Omental fat pad (tissue), 4 donors: ENCODE measurements at places on chromosomes 5 and 9.

DNA sequence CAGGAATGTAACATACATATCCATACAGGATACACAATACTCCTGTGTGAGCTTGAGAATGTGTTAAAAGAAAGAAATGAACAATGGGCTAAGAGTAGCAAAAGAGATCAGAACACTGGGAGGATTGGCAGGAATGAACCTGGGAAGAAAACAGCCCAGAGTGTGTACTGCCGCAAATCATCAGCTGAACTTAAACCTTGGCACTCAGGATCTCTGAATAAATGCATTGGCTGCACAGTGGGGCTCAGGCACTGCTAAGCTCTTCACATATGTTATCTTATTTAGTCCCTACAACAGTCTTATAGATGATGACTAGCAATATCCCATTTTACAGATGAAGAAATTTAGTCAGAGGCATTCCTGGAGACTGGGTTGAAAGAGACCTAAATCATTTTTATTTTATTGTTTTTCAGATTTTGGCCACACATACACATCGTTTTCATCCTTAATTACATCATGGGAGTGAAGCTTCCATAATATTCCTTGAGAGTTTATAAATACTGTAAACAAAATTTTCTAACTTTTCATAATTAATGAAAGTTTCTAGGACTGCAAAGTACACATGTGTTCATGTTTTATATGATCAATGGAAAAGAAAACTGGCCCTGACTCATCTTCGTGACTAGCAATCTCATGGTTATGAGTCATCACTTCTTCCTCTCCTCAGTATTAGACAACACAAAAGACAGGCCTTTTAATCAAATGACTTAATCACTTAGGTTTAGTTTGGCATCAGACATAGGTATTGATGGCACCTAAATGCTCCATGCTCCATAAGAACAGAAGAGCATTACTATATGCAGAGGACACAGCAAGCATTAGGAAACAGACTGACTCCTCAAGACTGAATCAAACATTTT lies 59.2 kb downstream of the CDH18 start:
- no peak for DNase-seq

GRCh38 chr5:159750226-159750625 lies 166.1 kb upstream of the ADRA1B start:
- no peak for DNase-seq

DNA sequence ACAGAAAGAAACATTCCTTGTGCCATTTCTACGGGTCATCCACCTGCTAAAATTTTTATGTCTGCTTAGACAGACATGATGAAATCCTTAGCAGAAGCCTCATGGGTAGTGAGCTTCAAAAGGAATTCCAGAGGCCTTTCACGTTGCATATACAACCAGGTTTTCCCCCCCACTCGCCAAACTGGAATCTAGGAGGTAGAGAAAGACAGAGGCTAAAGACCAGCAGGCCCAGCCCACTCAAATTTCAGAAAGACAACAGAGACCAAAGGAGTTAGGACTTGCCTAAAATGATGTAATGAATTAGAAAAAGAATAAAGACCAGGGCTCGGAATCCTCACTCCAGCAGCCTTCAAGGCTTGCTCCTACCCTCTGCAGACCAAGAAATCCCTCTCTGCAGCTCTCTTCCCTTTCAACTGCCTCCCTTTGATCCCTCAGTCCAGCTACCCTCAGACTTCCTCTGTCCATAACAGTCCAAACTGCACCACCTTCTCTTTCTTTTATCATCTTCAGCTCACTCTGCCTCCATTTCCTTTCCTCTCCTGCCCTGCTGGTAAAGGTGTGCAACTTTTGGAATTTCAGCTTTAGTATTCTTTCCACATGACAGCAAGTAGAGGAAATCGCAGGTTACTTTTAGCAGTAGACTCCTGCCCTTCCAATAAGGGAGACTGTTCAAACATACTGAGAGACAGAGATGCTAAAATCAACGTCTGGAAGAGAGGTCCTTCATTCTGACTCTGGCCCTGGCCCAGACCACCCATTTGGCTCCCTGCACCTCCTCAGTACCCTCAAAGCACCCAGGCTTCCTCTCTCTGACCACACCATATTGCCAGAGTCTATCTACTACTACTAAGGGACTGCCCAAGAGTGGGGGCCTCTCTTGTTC lies 8.9 kb downstream of the B4GALT1 start:
- no peak for DNase-seq

GRCh38 chr5:161094411-161094810 lies 242.4 kb upstream of the ATP10B start:
- DNase-seq, result no peak

GRCh38 chr9:133487331-133487725 lies 8.4 kb upstream of the SLC2A6 start:
- no peak for DNase-seq

- no peak for DNase-seq
Observed at GRCh38 chr5:95644351-95645042, 2.1 kb upstream of the RFESD start.

GRCh38 chr5:131384616-131385214 lies 120.9 kb downstream of the CDC42SE2 start:
- DNase-seq, result no peak

GRCh38 chr5:78004559-78004958 lies 228.4 kb upstream of the TBCA start:
- DNase-seq, result no peak

DNA sequence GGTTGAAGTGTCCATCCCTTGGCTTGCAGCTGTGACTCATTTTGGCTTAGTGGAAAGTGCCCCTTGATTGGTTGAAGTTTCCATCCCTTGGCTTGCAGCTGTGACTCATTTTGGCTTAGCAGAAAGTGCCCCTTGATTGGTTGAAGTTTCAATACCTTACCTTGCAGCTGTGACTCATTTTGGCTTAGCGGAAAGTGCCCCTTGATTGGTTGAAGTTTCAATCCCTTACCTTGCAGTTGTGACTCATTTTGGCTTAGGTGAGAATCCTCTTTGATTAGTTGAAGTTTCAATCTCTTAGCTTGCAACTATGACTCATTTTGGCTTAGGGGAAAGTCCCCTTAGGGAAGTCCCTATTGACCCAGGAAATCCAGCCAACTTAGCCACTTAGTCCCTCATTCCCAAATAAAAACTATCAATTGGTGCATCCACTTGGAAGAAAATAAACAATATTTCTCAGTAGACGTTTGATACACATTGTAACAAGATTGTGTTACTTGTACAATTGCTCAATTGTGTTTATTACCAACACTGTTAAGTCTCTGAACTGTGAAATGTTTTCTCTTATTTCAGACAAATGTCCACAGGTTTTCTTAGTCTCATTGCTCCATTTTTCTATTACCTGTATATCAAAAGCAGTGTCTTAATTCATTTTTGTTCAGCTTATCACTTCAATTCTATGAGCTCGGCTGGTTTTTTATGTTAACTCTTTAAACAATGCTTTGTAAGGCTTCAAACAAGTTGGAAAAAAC lies 2308.8 kb upstream of the ACO1 start:
- DNase-seq, result no peak

DNA sequence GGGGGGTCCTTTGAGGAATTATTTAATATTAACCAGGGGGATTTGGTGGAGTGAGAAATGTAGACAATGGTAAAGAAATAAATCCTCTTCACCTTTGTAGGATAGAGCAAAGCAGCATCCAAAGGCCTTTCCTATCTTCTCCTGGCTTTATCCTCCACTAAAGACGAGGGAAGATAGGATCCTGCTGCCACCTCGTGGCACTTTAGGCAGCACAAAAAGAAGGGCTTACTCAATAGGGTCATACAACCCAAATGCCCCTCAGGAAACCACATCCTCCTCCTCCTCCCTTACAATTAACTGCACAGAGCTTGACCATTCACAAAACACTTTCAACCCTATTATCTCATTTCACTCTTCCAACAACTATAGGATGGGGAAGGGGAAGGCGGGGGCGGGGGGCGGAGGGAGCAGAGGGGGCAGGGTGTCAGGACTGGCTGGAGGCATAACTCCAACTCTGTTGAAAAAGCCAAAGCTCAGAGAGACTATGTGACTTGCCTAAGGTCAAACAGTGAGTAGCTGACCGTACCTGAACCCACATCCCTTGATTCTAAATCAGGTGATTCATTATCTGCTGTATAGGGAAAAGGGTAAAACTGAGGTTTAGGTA lies 45.4 kb upstream of the MYOT start:
- no peak for DNase-seq

- DNase-seq, result no peak
Observed at GRCh38 chr9:28651050-28651722, 1077.9 kb upstream of the C9orf72 start.

- no peak for DNase-seq
Observed at GRCh38 chr9:107170801-107171200, 112.3 kb upstream of the RAD23B start.

DNA sequence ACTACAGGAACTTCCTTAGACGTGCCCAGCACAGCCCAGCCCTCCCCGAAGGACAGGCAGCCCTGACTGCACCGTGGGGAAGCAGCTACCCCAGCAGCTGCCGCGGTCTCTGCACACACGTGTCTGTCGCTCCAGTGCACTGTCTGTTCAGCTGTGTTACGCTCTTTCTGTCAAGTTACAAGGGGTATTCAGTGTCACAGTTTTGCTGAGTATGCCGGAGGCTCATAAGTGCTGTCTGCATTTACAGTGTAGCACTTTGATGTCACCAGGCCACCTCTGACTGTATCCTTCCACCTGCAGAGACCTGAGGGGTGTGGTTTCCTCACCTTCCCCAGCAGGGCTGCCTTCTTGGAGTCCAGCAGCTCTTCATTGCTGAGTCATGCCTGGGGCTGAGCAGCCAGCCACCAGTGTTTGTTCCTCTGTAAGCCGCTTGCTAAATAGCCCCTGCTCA lies 126.8 kb downstream of the EHMT1 start:
- no peak for DNase-seq

- DNase-seq, result no peak
Observed at GRCh38 chr5:139140591-139141071, 57.5 kb downstream of the SIL1 start.

- no peak for DNase-seq
Observed at GRCh38 chr5:132069561-132069960, 4.0 kb upstream of the CSF2 start.

GRCh38 chr9:95010431-95010838 lies 283.9 kb downstream of the AOPEP start:
- no peak for DNase-seq

DNA sequence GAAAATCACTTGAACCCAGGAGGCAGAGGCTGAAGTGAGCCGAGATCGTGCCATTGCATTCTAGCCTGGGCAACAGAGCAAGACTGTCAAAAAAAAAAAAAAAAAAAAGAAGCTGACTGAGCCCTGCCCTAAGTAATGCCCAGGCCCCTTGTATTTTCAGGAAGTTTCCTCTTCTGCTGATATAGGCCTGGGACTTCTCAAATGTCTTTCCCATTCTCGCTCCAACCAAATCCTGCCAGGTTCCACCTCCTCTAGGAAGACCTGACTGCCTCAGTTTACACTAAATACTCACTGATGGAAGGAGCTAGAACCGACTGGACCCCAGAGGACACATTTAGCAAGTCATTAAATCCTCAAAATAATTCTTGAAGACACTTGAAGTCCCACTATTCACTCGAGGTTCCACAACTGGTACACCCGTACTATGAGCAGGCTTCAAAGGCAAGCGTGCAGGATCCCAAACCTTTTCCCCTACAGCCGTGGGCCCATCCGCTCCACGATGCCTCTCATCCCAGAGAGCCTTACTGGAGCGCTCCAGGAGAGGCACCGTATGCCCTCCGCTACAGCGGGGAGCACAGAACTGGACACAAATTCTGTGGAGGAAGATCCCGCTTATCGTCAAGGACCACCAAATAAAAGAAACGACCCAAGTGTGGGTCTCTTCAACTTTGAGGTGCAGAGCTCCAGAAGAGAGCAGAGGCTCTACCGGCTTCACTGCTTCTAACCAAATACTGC lies 676 bp downstream of the NOL6 start:
- no peak for DNase-seq

DNA sequence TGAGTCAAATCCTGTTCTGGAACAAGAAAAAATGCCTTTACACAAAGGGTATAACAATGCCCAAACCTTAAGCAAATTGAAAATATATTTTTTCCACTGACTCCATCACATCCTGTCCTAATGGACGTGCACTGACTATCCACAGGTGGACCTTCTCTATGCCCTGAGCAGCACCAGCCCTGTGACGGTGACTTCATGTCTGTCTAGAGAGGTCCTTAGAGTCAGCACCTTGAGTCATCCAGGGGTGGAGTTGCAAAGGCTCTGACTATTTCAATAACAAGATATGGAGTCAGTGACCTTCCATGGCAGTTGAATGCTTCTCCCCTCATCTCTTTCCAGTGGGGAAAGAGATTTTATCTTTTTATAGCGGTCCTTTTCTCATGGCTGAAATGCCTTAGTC lies 78.0 kb downstream of the YIPF5 start:
- no peak for DNase-seq

- DNase-seq, result no peak
Observed at GRCh38 chr5:95866435-95867040, 44.0 kb upstream of the GLRX start.

GRCh38 chr9:131516930-131517329 lies 14.1 kb downstream of the UCK1 start:
- no peak for DNase-seq

DNA sequence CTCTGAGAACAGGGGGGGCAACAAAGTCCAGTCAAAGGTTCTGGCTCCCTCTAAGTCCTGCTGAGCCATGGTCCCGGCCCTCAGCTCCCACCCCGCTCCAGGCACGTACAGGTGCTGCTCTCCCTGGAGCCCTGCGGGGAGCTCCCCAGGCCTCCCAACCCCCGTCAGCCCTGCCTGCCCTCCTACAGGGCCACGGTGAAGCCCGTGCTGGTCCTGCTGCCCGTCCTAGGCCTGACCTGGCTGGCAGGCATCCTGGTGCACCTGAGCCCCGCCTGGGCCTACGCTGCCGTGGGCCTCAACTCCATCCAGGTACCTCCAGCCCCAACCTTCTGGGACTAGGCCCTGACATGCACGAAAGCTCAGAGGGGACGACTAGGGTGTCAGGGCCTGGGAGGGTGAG lies 20.1 kb downstream of the ADGRD2 start:
- DNase-seq, result no peak

DNA sequence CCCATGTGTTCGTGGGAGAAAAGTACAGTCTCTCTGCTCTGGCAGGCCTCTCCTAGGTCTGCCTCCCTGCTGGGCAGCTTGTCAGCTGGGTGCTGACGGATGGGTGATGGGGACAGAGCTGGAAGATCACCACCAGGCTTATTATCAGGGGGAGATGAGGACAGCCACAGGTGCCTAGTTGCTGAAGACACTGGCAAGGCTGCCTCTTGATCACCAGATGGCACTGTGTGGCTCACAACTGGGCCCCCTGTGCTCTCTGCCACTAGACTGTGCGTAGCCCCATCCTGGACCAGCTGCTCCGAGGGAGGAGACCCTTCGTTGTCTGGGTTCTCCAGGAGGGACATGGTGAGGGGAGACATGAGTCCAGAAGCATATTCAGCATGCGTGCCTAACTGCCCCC lies 73.0 kb downstream of the KIF24 start:
- DNase-seq, result no peak

GRCh38 chr9:79020276-79020675 lies 551.5 kb upstream of the TLE4 start:
- DNase-seq, result no peak

DNA sequence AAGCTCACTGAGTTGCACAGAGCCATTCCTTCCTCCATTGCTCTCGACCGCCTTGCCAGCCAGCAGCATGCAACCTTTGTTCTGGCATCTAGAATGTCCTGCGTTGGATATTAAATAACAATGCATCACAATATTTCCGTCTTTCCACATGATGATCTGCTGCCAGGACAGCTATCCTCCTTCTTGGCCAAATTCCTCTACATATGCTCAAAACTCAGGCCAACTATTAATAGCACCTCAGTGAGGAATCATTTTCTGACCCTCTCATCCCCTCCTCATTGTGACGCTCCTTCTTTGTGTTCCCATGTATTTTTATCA lies 128.6 kb downstream of the MYO10 start:
- DNase-seq, result no peak

- no peak for DNase-seq
Observed at GRCh38 chr9:4665357-4665756, 923 bp downstream of the SPATA6L start.
